NCI-H1436 (cell line): ENCODE measurements at places on chromosomes 1 and 21.
A peak's percentile ranks its signal among the peaks of the same experiment; 100 is the strongest.

- no peak for DNase-seq
These were observed 19.1 kb downstream of the DIP2A start for GRCh38 chr21:46477765-46478164.

DNA sequence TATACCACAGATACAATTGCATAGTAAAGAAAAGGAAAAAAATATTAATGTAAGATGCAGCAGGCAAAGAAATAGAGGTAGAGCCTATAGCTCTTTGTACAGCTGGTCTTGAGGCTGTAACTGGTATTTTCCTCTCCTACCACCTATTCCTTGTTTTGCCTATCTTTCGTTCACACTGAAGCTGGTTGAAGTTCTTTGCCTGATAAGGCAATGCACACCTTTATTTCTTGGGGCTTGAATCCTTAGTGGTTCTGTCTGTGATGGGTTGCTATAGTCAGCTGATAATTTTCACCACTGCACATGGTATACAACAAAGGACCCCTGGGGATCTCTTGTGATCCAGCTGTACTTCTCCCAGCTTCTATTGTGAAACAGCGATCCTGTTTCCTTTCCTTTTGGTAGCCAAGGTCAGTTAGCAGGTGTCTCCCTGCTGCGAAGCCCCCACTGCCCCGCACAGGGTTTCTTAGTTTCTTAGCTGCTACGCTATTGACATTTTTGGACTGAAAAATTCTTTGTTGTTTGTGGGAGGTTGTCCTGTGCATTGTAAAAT lies 9.9 kb upstream of the TSNAX start:
- DNase-seq, result no peak

DNA sequence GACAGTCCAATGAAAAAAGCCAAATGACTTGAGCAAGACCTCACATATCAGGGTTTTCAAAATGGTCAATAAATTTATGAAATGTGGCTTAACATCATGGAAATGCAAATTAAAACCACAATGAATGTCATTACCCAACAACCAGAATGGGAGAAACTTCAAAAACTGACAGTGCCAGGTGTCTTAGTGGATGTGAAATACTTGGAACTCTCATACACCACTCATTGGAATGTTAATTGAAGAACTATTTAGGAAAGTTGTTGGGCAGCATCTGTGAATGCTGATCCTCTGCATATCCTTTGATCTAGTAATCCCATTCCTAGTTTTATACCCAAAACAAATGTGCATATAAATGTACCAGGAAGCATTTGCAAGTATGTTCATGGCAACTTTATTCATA lies 19.2 kb upstream of the BACH1 start:
- DNase-seq, result no peak

- DNase-seq, result no peak
These were observed at the start of gene FAAH for GRCh38 chr1:46394108-46394871. Gene FAAH (plus strand): TSS chr1:46394317. CDS start chr1:46394349, 32 bp downstream.

DNA sequence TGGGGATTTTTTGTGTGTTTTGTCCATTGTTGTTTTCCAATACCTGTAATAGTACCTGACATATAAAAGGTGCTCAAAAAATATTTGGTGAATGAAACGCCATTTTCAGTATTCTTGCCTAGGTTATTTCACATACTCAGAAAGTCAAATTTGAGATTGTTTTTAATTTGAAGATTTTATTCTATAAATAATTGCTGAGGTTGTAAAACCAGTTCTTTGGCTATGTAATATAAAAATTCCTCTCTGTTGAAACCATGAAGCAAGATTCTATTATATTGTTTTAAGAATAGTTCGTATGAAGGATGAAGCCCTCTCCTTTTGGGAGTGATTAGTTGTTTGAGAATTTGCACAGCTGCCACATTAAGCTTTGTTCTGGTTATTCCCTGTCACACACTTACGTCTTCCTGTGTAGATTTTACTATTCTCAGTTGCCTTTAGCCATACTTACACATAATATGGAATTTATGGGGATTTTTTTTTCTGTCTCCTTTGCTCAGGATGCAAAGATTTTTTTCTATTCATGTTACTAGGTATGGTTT lies 60.2 kb upstream of the MPC2 start:
- DNase-seq, result no peak

DNA sequence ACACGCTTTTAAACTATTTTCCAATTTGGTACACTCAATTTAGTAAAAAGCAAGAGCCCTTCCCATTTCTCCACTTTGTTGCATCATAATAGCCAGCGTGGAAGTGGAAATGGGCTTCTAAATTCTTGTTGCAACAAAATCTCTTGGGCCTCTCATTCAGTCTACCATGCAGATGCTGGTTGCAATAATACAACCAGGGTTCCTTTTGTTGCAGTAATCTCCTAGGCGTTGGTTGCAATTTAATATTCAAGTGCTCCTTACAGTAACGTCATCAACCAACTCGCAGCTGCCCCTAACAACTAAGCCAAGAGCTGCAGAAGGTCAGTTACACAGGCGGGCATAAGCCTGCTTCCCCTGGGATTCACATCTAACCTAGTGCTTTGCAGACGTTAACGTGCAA lies 2.7 kb upstream of the HDGF start:
- peak; percentile 94 for DNase-seq

DNA sequence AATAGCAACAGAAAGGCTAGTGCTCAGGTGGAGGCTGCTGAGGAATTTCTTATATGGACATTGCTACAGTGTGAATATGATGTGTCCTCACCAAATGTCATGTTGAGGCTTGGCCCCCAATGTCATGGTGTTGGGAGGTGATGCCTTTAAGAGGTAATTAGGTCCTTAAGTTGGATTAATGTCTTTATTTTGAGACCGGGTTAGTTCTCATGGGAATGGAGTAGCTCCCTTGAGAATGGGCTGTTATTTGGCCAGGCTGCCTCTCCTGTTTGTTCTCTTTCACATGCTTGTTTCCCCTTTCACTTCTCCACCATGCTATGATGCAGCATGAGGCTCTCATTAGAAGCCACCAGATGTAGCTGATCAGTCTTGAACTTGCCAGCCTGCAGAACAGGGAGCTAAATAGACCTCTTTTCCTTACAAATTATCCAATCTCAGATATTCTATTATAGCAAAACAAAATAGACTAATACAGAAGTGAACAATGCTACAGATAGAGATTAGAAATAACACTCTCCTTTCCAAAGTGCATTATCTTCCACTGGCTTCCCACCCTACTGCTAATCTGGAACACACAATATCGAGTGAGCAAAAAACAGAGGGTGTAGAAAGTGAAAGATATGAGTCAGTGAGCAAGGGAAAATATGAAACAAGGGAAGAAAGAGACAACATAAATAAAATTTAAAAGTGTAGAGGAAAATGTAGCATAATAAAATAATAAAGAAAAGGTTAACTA lies 160.2 kb downstream of the NTMT2 start:
- peak; percentile 4 for DNase-seq

DNA sequence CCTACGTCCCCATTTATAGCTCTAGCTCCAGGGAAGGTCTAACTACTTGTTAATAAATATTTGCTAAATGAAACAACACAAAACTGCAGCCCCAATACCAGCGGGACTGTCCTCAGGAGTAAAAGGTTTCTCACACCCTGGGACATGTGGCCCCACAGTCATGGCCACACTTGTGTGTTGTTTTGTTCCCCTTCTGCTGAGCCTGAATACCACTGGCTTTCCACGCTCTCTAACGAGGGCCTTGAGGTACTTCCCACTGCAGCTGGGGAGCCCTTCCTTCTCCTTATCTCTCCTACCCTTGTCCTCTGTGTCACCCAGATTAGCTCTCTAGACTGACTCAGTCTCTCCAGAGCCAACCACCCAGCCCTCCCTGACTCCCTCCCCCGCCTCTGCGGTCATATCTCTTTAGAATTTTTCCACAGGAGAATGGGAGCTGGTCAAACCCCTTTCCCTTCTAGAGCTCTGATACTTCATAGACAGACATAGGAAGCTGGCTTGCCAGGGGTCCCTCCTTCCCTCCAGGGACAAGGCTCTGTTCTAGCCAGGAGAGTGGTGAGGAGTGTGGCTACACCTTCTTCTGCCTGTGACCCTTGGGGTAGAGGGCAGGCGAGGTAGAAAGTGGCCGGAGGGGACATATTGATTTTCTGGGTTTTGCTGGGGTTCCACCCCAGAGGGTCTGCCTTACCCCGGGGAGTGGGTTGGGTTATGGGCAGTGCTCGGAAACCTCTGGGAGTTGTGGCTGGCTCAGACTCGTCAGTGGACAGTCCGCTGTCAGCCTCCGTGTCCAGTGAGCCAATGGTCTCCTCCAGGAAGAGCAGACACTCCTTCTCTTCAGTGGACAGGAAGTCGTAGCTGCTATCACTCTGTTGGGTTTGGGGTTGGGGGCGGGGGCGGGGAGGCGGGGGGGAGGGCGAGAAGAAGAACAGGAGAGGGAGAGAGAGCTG lies 8.1 kb downstream of the C1orf116 start:
- DNase-seq, result no peak

DNA sequence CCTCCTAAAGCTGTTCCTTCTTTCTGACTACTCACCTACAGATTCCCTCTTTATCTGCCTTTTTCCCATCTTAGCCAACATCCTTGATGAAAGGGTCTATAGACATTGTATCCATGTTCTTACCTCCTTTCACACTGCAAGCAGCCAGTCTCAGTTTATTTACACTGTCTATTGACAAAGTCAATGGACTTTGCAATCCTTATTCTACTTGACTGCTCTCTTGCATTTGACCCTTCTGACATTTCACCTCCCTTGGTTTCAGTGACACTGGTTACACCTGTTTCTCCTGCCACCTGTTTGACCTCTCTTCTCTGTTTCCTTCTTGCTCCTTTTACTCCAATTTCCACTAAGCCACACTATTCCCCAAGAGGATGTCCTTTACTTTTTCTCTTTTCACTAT lies 224.0 kb upstream of the SNX7 start:
- DNase-seq, result no peak

DNA sequence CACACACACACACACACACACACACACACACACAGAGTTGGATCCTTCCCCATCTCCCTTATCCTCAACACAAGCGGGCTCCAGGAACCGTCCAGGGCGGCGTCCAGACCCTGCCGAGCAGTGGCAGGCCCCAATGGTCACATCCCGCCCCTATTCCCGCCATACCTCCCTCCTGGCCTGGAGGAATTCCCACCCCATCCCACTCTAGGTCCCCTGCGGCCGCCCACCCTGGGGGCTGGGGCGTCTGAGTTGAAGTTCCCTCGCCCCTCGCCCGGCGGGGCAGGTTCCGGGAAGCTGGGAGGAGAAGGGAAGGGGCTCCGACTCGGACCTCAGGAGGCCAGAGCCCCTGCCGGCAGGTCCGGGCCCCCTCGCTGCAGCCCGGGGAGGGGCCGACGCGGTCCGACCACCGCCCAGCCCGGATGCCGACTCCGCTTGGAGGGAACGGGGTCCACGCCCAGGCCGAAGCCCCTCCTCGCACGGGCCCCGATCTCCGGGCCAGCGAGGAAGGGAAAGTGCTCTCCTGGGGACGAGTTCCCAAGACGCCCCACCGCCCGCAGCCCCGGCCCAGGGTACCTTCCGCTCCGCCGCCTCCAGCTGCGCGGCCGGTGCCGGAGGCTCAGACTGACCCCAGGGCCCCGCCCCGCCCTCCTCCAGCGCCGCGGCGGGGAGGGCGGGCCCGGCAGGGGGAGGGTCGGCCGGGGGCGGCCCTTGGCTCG lies at the start of gene RHOC:
RHOC (minus strand) TSS at position 623 of the 716 bp plus-strand sequence. CDS start 3,328 bp downstream, outside the sequence.
- no peak for DNase-seq

GRCh38 chr1:29969576-29969975 lies 733.3 kb downstream of the PTPRU start:
- DNase-seq, result no peak

- no peak for DNase-seq
These were observed 690.7 kb downstream of the NCAM2 start for GRCh38 chr21:21688889-21689288.

- no peak for DNase-seq
These were observed 3.1 kb downstream of the SIM2 start for GRCh38 chr21:36701756-36702621.

GRCh38 chr1:231576804-231577718 lies 48.6 kb downstream of the TSNAX start:
- DNase-seq, result no peak

DNA sequence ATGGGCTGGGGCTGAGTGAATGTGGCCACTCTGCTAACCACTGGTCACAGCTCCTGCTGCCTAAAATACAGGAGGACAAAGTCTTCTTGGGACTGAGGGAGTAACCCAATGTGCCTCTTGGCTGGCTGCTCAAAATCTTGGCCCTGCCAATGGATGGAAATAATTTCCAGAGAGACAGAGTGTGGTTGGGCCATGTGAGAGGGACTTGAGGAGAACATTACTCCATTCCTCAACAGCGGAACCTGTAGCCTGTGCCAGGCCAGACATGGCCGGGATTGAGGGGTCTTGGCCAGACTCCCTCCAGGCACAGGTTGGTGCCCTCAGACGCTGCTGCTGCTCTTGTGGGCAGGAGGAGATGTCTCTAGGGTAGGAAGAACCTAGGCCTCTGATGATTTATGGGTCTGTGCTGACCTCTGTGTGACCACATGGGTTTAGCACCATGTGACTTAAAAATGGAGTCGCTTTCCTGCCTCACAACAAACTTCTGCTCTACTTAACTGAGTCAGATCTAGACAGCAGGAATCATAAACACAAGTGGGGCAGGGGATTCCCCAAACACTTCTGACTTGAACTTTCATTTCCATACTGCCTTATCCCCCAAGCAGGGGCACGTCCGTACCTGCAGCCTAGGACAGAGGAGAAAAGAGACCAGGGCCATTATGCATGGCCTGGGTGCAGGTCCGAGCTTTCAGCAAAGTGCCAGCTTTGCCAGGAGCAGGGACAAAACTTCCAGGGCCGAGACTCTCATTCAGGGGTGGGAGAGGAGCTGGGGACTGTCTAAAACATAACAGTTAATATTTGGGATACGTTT lies 79.2 kb downstream of the CD34 start:
- no peak for DNase-seq

DNA sequence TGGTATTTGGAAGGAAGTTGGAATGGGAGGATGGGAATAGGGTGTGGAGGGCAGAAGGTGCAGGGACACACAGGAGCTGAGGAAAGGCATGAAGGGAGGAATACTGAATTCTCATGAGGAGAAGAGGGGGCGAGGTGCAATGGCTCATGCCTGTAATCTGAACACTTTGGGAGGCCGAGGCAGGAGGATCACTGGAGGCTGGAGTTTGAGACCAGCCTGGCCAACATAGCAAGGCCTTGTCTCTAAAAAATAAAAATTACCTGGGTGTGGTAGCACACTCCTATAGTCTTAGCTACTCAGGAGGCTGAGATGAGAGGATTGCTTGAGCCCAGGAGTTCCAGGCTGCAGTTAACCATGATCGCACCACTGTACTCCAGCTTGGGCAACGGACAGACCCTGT lies 117.3 kb downstream of the DTL start:
- no peak for DNase-seq

- DNase-seq, result no peak
These were observed 227.1 kb downstream of the DUSP10 start for GRCh38 chr1:221514806-221515205.
